ENCODE measurements at places on chromosomes 12 and 14.

DNA sequence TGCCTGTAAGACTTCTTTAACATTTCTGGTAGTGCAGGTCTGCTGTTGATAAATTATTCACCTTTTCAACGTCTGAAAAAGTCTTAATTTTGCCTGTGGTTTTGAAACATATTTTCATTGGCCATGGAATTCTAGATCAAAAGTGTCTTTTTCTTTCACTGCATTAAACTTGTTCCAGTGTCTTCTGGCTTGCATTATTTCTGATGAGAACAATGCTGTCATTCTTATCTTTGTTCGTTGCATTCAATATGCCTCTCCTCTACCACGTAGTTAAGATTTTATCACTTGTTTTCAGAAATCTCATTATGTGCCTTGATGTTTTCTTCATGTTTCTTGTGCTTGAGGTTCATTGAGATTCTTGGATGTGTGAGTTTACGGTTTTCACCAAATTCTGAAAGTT is 13.4 kb upstream of the KIF26A start:
- no peak for DNase-seq

GRCh38 chr12:124463341-124463921 is 104.0 kb downstream of the NCOR2 start:
- DNase-seq = no peak

DNA sequence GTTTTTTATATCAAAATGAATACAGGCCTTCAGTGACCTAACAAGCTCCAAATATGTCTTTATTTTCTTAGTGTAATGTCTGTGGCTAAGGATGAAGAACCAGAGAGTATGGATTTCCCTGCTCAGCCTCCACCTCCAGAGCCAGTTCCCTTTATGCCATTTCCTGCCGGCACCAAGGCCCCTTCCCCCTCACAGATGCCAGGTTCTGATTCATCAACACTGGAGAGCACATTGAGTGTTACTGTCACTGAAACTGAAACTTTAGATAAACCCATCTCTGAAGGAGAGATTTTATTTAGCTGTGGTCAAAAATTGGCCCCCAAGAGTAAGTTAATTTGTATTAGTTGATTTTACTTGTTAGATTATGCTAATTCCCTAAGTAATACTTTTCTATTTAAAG is 61.0 kb downstream of the KIAA0586 start:
- no peak for DNase-seq

- DNase-seq = no peak
These were observed 118.6 kb upstream of the RTL1 start for GRCh38 chr14:101022121-101022520.

DNA sequence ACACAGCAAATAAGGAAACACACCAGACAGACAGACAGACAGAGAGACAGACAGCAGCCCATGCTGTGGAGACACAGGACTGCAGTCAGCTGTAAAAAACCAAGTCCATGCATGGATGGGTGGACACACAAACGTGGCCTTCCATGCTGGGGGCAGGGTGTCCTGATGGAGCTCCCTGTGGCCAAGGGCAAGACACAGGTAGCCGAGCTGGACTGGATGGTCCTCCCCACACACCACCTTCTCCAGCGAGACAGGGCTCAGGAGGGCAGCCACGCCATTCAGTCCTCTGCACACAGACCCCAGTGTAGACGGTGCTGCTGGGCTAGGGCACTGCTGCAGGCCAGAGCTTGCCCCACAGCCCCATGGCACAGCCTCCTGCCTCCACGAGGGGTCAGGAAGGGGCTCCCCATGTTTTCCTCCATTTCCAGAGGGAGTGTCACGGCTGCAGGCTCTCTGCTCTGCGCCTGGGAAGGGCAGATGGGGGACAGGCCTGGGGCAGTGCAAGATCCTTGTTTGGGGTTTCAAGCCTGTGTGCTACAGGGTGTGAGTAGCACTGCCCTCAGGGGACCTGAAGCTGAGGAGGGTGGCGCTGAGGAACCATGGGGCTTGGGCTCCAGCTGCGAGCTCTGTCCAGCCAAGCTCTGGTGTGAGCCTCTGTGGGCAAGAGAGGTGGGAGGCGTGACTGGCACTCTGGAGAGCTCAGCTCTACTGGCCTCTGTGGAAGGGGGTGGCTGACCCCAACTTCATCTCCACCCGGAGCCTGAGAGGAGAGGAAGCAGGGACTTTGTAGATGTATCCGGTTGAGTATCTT is 67.9 kb downstream of the GALNT9 start:
- no peak for DNase-seq

GRCh38 chr12:43271659-43272058 is 280.3 kb downstream of the ADAMTS20 start:
- no peak for DNase-seq

GRCh38 chr14:101948666-101949216 is 15.6 kb upstream of the DYNC1H1 start:
- DNase-seq = no peak

- DNase-seq = no peak
These were observed 12.0 kb downstream of the CFAP73 start for GRCh38 chr12:113161415-113162016.

DNA sequence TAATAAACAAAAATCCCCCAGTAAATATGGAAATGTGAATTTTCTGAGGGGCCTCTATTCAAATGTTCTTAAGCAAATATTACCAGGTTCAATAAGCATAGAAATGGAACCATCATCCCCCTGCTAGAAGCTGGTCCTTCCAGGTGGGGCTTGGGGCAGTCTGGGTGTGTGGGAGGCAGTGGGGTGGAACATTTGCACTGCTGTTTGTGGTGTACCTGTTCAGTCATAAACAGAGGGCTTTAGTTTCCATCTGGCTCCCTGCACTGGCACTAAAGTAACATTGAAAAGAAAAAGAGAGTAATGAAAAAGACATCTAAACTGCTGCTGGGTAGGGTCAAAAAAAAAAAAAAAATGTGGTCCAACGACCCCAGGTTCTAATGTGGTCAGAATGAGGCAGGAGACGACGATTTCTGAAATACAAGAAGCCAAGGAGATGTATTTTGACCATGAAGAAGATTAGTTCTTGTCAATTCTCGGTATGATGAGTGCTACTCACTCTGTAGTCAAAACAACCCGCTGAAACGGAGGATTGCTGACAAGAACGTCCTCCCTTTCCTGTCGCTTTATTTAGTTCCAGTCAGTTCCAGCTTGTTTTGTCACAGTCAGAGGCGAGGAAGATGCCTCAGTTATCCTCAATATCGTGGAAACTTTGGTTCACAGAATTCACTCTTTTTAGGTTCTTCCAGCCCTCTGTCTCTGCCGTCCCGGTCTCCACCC is 44.2 kb upstream of the MANSC4 start:
- no peak for DNase-seq

GRCh38 chr12:41277100-41277945 is 89.2 kb downstream of the PDZRN4 start:
- DNase-seq = peak; percentile 32

DNA sequence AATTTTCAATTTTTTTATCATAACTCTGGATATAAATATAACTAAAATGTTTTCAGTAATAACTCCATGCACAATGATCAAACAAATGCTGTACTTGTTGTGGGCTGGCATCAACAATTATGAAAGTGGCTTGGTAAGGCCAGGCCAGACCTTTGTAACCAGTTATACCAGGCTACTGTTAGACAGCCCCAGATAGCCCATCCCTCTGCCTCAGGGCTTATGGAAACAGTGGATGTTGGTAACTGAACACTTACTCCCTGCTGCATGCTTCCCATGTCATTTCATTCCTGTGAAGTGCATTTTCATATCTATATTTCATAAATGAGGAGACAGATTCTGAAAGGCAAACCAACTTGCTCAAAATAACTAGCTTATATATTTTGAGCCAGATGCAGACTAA is 195.0 kb downstream of the SYT1 start:
- DNase-seq = no peak

GRCh38 chr14:22174412-22175277 is 414.4 kb downstream of the DAD1 start:
- DNase-seq = no peak

- DNase-seq = no peak
These were observed 65.9 kb downstream of the PTPN21 start for GRCh38 chr14:88488897-88489296.

DNA sequence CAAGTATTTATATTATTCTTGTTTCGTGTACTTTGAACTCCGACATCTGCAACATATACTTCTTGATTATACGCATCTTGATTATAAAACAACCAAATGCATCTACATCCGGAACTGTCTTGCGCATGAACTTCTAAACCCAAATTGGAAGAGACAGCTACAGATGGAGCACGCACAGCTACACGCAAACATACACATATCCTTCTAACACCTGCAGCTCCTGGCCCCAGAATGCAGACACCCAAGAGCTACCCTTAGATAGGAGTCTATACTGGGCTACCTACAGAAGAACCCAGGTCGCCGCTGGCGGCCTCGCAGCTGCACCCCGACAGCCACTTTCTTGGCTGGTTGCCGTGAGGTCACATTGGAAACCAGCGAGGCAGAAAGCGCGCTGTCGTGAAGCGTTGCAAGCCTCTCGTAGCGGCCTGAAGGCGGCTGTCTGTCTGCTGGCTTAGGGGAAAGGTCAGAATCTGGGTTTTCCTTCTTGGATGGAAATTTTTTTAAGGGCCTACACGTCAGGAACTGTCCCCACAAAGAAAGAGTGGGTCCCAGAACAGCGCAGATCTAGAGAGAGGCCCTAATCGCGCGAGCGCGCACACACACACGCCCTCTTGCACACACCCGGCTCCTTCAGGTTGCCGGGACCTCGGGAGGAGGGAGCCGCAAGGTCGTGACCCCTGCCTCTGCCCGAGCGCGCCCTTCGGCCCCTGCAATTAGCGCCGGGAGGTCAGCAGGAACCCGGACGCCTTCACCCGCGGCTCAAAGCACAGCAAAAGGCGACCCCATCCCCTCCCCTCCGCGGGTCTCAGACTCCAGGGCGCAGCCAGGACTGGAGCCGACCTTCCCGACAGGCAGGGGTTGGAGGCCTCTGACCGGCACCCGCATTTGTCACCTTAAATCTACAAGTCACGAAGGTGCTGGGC is 17.0 kb downstream of the TBX3 start:
- no peak for DNase-seq

- DNase-seq = no peak
These were observed 248.8 kb downstream of the SUDS3 start for GRCh38 chr12:118625050-118625675.

DNA sequence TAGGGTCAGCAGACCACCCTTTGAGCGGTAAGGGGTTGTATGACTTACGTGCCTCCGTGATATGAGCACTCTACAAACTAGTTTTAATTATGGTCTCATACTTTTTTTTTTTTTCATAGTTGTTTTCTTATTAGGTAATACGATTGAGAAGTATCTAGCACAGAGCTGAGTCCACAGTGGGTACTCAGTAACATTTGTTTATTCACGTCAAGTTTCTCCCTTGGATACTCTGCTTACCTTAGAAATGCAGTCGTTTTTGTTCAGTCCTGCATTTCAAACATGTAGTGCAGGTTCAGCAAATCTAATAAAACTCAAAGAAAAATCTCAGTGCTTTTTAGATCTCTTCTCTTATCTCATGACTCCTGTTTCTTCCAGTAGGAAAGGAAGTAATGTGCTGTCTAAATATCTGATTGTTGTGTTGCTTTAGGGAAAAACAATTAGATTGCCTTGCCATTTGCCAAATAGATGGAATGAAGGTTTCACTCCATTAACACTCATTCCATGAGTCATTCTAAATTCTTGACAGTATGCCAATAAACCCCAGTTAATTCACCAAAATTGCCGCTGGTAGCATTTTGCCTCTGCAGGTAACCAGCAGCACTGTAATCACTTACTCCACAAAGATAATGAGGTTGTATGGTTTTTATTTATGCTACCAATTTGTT is 118.9 kb downstream of the PTCSC3 start:
- no peak for DNase-seq

DNA sequence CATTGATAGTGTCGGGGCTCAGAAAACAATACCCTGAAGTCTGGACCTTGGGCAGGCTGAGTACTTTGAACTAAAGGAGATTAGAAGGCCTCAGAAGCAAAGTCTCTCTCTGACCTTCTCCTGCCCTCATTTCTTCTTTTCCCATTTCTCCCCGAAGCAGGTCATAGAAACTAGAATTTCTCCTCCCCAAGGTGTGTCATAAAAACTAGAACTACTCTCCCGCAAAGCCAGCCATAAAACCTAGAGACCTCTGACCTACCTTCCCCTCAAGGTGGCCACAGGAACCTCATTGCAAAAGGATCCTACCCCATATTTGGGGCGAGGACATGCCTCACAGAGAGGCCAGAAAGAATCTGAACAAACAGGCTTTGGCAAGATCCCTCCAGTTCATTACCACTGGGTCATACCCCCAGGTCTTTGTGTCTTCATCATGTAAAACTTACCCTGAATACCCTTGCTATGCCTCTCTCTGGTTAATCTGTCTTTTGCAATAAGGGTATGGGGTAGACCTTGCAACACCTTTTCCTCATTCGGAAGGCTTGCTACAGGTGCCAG is 64.7 kb upstream of the ZFP36L1 start:
- no peak for DNase-seq

GRCh38 chr12:40225984-40226602 is 1.3 kb downstream of the LRRK2 start:
- no peak for DNase-seq

- no peak for DNase-seq
These were observed 34.5 kb upstream of the FOS start for GRCh38 chr14:75244121-75244520.

- DNase-seq = no peak
These were observed 241.6 kb upstream of the NPAS3 start for GRCh38 chr14:32697114-32697513.

GRCh38 chr12:32063796-32064195 is 42.9 kb upstream of the BICD1 start:
- no peak for DNase-seq

Data from foreskin melanocyte (primary cell).